ENCODE measurements at places on chromosomes 16 and 17.

GRCh38 chr17:35154196-35155165 lies 6.9 kb downstream of the UNC45B start:
- no peak for DNase-seq

GRCh38 chr16:81650281-81650680 lies 128.8 kb upstream of the PLCG2 start:
- DNase-seq, result no peak

DNA sequence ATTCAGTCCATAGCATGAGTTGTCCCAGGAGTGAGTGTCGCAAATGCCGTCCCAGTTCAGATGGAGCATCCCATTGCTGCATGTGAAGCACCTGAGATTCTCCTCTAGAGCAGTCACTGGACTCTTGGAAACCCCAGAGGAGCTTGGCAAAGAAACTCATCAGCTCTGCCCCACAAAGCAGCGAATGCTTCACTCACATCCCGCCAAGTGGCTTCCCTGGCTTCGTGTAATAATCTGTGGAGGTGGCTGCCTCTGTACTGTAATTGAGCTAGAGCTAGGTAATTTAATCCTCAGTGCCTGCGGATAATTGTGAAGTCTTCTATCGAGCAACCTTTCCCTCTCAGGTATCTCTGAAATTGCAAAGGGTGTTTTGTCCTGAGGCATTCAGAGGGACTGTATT lies 107.1 kb downstream of the SNX29 start:
- no peak for DNase-seq

DNA sequence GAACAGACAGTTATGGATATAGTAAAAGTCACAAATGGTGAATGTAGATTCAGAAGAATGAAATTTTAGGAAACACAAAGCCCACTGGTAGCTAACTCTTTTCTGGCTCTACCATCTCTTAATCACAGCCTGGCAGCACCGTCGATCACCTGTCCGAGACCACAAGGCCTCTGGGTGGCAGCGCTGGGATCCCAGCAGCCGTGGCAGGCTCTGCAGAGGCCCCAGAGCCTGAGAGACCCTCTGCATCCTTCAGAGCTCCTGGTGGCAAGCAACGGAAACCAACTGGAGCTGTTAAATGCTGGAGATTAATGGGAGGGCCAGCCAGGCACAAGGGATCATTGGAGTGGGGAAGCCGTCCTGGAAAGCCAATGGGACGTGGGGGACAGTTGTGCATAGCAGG lies 26.3 kb downstream of the LAT start:
- peak; percentile 39 for DNase-seq

DNA sequence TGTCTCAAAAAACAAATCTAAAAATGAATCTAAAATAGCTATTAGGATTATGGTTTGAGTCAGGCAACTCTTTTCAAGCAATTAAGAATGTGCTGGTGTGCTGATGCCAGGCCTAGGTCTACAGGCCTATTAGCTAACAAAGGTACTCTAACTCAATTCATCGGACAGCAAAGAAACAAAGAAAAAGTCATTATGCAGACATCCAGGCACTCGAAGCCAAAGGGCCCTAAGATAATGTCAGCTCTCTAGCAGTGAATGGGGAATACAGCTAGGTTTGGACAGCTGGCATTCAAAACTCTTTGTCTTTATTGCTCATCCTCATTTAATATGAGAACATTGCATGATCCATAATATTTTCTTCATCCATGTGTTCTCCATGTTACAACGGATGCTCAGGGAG lies 108.5 kb downstream of the TMEM114 start:
- DNase-seq, result no peak

- DNase-seq, result peak; percentile 91
These were observed 1.7 kb downstream of the HS3ST3B1 start for GRCh38 chr17:14302431-14303099.

DNA sequence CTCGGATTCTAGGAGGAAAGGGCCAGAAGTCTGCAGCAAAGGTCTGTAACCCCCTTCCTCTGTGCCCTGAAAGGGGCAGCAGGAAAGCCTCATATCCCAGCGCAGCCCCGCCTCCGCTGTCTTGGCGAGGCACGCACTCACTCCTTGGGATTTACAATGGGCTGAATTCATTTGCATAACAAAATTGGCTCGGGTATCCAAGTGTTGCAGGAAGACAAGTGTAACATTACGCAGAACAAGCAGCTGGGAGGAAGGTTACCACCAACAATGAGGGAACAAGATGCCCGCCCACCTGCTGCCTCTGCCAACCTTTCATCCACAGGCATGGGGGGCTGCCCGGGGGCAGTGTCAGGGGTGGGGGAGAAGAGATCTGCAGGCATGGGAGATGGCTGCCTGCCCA lies 130.4 kb downstream of the MRM1 start:
- no peak for DNase-seq

GRCh38 chr16:86566601-86566965 lies at the start of gene FOXC2:
FOXC2 (plus strand) TSS chr16:86566829; CDS start chr16:86567336, 507 bp downstream.
- DNase-seq, result no peak

DNA sequence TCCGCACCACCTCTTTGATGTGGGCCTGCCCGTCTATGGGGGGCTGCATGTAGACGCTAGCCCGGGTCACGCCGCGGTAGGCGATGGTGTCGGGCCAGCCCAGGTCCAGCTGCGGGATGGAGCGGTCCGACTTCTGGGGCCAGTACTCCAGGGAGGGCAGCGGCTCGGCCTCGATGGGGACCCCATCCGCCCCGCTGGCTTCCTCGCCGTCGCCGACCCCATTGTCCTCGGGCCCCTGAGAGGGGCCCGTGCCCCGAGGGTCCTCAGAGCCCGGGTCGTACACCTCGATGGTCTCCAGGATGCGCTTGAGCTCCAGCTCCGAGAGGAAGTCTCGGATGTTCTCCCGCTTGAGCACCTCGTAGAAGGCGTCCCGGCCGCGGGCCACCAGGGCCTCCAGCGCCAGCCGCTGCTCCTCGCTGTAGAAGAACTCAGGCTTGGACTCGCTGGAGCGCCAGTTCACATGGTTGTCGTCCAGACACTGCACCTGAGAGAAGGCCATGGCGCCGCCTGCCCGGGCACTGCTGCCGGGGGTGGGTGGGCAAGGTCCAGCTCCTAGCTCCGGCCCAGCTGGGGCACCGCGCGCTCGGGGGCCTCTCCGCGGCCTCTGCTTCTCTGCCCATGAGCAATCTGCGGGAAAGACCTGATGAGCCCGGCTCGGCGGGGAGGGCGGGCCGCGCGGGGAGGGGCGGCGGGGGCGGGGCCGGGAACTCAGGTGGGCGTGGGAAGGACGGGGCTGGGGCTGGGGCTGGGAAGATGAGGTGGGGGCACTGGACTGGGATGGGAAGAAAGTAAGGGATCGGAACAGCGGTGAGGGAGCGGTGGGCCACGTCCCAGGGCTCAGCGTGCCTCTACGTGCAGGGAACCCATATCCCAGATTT lies 782 bp downstream of the FAM83G start:
- no peak for DNase-seq

DNA sequence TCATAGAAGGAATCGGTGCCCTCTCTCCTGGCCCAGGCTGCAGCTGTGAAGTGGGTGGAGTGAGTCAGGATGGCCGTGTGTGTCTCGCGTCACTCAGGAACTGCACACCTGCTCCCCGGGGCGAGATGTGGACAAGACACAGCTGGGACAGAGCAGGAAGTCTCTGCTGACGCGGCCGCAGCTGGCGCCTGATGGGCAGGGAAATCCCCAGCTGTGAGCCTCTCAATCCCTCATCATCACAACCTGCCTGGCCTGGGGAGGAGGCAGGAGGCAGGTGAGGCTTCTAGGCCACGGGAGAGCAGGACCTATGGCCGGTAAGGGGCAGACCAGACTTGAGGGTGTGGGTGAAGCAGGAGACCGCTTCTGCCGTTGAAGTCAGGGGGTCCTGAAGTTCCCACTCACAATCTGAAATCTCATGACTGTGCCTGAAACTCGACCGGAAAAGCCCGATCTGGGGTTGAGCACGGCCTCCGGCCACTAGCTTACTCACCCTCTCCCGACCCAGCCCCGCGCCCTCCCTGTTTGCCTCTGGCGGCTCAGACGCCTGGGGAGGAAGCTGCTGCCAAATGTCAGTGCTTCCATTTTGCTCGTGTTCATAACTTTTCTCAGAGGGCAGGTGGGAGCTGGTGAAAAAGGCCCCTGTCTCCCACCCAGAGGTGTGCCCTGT lies 1.1 kb upstream of the TRPV3 start:
- DNase-seq, result no peak

DNA sequence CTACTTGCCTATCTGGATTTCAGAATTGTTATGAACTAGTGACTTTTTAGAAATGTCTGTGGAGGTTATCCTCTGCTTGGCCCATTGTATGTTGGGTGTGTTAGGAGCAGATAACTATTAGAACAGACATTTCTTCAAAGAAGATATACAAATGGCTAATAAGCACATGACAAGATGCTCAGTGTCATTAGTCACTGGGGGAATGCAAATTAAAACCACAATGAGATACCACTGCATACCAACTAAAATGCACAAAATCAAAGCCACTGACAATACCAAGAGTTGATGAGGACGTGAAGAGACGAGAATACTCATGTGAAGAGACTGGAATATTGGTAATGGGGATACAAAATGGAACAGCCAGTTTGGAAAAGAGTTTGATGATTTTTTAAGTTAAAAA lies 39.2 kb downstream of the CEP112 start:
- DNase-seq, result no peak

- no peak for DNase-seq
These were observed 536.7 kb upstream of the HSBP1 start for GRCh38 chr16:83271123-83271522.

DNA sequence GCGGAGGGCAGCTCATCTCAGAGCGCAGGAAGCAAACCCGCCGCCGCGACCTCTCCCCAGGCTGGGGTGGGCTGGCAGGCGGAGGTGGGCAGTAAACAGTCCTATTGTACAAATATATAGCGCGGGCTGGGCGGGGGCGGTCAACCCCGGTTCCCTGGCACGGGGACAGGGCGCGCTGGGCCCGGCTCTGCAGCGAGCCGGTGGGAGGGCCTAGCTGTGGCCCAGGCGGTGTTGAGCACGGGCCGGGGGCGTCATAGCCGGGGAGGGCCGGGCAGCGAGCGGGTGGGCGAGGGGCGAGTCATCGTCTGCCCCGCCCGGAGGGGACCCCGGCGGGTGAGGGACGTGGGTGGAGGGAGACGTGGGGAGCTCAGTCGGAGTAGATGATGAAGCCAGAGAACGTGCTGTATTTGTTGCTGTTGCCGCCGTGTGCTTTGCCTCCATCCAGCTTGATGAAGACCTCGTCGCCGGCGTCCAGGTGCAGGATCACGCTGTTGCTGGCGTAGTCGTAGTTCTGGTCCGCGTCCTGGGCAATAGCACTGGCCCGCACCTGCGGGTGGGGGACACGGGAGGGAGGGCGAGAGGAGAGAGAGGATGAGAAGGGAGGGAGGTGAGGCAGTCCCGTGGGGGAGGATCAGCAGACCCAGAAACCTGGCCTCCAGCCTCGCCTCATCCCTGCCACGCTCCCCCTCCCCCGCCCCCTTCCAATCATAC lies 8.1 kb downstream of the C1QL1 start:
- DNase-seq, result no peak

- no peak for DNase-seq
These were observed 12.2 kb upstream of the C16orf54 start for GRCh38 chr16:29757950-29758466.

DNA sequence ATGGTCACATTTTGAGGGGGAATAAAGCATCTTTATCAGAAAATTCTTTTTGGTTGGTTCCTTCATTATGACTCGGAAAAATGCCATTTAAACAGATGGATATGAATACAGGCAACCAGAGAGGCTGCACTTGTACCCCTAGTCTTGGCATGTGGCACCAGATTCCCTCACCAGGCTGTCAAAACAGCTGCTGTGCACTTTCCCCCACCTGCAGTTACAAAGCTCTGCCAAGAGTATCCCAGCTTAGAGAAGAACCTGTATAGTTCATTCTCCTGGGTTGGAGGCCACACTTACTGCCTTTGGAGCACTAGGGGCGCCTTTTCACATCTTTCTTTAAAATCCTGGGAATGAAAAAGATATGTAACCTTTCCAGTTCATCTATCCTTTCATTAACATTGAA lies 190.3 kb downstream of the KIF2B start:
- no peak for DNase-seq

- no peak for DNase-seq
These were observed 996 bp downstream of the SUMO2 start for GRCh38 chr17:75181608-75182318.

GRCh38 chr17:12410717-12411116 lies 255.0 kb upstream of the MYOCD start:
- DNase-seq, result no peak

DNA sequence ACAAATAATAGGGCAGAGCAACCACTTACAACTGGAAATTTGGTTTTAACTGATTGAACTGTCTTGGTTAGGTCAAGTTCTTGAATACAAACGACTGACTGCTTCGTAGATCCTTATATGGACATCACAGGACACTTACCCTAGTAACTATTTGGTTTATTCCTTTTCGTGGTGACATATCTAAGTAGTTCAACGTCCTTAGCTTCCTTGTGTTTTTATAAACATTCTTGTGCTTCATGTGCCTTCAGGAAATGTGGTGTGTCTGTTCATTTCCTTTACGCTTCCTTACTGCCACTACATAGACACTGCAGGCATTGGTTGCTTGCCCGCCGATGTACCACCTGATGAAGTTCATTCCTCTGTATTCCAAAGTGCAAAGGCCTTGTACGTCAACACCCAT lies 59.3 kb downstream of the USP10 start:
- no peak for DNase-seq

GRCh38 chr16:896261-897199 lies 74.3 kb downstream of the LMF1 start:
- DNase-seq, result no peak

DNA sequence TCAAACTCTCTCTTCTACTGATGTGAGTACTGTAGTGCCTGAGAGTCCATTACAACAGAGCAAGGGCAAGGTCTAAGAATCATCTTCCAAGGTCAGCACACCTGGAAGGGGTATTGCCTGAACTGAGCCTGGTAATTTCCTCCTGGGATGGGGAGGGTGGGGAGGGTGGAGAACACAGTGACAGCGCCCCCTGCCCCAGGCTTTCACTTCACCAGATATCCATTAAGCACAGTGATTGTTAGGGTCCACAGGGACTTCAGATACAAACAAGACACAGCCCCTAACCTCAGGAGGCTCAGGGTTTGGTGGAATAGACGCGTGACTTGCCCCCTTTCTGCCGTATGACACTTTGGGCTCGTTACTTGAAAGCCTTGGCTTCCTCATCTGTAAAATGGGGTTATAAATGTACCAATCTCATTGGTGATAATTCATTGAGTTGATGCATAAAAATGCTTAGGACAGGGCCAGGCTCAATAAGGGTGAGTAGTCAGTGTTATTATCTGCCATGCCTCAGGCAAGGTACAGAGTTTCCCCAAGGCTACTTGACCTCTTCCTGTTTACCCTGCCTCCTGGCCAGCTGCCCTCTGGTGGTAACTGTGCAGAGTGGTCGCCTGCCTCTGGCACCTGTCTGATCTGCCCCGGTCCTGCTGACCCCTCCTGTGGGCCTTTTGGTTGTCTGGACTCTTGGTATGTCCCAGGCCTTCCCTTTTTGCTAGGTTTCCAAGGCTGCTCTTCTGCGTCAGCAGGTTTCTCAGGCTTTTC lies 13.1 kb upstream of the BRD7 start:
- no peak for DNase-seq

- DNase-seq, result no peak
These were observed 29.3 kb downstream of the TMEM94 start for GRCh38 chr17:75485688-75486087.

Data from posterior cingulate gyrus (tissue), 11 donors.